ENCODE measurements at places on chromosomes 13 and 19.

GRCh38 chr19:35171730-35172129 is 17.2 kb downstream of the FXYD5 start:
- DNase-seq: no peak

DNA sequence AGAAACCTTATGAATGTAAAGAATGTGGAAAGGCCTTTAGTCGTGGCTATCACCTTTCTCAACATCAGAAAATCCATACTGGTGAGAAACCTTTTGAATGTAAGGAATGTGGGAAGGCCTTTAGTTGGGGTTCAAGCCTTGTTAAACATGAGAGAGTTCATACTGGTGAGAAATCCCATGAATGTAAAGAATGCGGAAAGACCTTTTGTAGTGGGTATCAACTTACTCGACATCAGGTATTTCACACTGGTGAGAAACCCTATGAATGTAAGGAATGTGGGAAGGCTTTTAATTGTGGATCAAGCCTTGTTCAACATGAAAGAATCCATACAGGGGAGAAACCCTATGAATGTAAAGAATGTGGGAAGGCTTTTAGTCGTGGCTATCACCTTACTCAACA is 20.8 kb downstream of the ZNF283 start:
- no peak for DNase-seq

- DNase-seq: peak; percentile 67
Observed at GRCh38 chr19:3440082-3440481, 40.2 kb downstream of the SMIM24 start.

GRCh38 chr19:3443840-3444694 is 36.3 kb downstream of the SMIM24 start:
- no peak for DNase-seq

DNA sequence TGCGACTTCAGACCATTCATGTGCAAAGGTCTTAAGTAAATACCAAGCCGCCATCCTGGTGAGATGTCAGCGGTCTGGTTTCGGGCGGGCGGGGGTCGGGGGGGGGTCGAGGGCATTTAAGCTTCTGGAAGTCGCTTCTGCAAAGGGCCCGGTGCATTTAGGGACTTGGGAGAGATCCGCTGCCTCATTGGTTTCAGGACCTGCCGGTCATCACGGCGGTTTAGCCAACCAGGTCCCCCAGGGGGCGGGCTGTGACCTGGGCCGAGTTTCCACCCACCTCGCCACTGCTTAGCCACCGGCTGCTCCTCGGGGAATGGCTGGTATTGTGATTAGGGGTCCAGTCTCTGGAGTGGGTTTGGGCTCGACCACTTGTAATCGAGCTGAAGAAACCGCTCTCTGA is 7.8 kb downstream of the ANKLE1 start:
- DNase-seq: peak; percentile 60
